ENCODE measurements at places on chromosomes 5 and 9. TPM values are rescaled to one million over a fixed set of nuclear protein-coding genes. Genes with fewer than 3 reads are reported as not detected.

GRCh38 chr9:5841771-5842573 is 9.1 kb upstream of the ERMP1 start:
- DNase-seq = peak; percentile 72

GRCh38 chr5:93428868-93429267 is 152.2 kb downstream of the NR2F1-AS1 start:
- DNase-seq = no peak

Gene DAPK1
- total RNA-seq = 35.5 TPM

DNA sequence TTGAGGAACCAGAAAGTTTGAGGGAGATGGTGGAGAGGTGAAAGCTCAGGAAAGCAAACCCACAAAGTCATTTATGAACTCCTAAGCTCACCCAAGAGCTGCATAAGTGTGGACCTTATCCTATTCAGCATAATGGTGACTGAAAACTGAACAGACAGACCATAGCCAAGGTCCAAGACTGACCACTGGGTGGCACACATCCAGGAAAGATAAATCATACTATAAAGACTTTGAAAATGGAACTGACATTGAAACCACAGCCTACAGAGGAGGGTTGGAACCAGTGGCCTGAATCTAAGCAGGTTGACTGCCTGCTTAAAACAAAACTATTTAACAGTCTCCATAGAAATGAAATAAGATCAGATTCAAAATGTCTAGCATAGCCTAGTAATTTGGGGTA is 121.0 kb upstream of the RGS7BP start:
- DNase-seq = no peak

DNA sequence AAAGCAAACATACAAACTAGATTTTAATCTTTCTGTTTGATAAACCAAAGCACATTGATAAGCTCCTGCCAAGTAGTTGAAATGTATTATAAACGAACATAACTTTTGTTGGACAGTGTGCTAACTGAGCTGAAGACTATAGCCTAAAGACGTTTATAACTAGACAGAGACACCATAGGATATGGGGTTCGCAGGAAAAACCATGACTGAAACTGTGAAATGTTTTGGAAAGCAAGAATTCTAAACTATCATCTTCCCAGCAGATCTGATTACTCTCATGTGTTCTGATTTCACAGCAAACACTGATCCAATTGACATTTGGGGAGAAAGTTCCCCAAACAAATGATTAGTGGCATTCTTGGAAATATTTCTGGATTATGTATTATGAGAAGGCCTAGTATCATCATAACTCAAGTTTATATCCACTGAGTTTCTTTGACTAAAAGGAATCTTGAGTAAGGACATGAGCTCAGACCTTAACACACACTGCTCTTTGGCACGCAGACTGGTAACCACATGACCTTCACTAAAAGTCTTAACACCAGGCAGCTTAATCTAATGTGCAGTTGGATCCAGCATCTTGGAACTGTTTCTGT is 375.2 kb downstream of the ZNF608 start:
- DNase-seq = no peak

Gene PCDHA6
- total RNA-seq = 0.05 TPM

DNA sequence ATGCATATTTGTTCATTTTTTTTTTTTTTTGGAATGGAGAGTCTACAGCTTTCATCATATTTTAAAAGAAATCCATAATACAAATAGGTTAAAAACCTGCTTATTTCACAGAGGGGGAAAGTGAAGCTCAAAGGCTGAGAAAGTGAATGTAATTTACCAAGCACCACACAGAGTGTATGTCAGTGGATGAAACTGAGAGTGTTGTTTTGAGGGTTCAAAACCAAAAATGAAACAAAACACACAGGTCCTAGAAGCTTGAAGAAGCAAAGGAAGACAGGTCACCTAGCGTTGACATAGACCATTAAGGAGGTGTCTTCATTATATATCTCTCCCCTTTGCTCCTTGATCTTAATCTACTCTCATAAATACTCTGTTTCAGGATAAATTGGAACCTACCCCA is 7.5 kb downstream of the NMUR2 start:
- no peak for DNase-seq

DNA sequence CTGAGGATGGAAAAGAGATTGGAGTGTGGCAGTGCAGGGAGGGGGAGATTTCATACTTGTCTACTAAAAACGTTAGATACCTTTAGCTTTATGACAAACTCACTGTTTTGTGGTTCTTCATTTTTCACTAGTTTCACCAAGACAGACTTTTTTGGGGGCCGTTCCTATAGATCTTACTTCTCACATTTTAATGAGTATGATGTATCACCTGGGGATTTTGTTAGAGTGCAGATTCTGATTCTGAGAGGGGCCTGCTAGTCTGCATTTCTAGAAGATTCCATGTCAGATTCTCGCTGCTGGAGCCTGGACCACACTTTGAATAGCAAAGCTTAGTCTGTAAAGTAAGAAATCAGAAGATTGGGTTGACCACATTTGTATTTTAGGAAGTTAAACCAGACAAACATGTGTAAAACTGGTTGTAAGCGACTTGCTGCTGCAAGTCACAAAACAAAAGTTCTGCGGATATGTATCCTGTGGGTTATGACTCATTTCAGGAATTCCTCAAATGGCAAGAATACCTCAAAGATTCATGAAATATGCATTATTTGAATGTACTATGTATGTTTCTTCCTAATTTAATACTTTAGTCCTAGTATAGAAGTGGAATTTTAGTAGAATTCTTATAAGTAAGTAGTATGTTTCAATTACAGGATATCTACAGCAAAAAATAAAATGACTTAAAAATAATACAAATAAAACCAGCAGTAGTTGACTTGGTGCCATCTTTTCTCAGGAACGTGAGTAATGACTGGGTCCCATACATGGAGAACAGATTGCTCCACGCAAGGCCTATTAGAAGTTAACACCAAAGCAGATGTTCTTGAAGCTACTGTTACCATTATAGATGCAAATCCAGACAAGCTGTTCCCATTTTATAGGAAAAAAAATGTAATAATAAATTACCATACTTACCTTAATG is 27.8 kb downstream of the NFIL3 start:
- DNase-seq = no peak

DNA sequence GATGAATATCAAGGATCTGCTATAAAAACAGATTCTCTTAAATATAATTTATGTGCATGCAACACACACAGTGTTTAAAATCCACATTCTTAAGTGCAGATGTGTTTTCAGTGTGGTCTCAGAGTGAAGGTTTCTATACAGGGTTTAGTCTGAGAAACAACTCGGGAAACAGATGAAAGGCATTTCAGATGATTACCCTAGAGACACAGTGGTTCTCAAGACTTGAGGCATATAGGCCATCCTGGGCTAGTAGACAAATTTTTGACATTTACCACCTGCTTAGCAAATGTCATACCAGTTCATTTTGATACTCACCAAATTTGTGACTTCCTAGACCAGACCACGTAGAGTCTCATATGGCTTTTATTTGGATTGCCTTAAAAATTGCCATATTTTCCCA is 216.5 kb downstream of the ARL15 start:
- DNase-seq = no peak

GRCh38 chr5:56330806-56331205 is 97.7 kb upstream of the ANKRD55 start:
- no peak for DNase-seq

- no peak for DNase-seq
Measured at GRCh38 chr9:136858844-136859757, 7.0 kb downstream of the MAMDC4 start.

- no peak for DNase-seq
Measured at GRCh38 chr9:87678650-87679355, 47.1 kb upstream of the CTSL start.

Gene SET
- 654 TPM for total RNA-seq

Gene LYRM7
- total RNA-seq = 8.8 TPM

DNA sequence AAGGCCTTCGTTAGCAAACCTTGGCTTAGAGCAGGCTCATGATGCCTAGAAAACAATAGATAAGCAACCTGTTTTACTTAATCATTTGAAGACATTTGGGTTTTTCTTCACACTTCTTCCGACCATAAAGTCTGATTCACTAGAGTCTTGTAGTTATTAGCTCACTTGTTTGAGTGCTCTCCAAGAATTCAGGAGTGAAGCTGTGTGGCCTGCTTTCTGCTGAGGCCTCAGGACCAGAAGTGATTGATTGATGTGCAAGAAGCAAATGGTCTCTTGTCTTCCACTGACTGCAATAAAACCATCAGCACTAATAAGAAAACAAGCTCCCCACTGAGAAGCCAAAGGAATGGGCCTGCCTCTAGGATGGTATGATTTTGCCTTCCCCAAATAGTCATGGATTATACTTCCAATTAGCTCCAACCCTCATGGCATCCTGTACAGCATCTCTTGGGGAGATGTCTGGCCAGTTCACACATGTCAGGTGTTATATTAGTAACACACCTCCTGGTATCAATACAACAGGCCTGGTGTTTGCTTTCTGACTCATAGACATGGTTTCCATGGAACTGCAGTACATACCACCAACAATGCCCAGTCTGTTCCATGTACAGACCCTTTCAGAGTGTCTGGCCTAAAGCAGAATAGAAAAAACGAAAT is 317.6 kb downstream of the CWC27 start:
- DNase-seq = no peak

Gene NUTM2G
- not detected for total RNA-seq

DNA sequence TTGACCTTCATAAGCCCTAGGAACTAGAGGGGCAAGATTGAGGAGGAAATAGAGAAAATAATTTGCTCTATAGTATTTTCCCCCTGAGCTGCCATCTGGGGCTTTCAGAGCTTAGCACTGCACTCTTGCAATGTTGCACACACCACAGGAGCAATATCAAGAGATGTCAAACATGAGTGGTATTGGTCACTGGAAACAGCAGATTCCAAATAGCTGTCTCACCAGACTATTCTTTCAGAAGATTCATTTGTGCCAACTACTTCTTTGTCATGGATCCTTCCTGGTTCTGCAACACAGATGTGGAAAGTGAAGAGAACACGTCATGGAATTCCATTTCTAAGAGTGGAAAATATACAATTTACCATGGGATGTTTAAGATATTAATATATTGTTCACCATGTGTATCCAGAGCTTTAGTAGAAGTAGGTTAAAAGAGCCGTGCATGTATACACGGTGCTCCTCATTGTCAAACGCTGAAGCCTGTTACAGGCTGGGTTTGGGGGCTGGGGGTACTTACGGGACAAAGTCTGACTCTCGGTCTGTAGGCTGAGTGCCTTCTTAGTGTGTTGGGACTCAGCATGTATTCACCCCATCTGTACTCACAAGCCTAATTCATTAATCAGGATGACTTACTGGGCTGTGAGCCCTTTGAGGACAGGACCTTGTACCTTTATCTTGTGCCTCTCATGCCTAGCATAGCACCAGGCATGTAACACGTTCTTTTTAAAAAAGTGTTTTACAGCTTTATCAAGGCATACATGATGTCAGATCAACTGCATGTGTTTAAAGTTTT is 31.4 kb upstream of the GDNF start:
- no peak for DNase-seq

DNA sequence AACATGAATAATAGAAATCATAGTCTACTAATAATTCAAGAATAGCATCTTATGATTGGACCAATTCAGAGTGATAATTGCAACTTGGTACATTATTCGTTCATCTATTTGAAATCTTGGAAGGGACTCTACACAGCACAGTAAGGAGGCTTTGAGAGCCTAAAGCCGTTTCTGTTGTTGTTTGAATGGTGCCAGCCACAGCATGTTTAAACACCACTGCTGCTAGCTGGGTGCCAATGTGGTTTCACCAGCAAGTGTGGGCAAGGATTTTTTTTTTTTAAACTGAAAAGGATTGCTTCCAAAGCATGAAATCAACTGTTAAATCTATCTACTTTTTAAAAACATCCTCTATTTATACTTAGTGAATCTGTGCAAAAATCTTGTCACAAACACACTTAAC is 253.9 kb upstream of the MAP3K1 start:
- no peak for DNase-seq

DNA sequence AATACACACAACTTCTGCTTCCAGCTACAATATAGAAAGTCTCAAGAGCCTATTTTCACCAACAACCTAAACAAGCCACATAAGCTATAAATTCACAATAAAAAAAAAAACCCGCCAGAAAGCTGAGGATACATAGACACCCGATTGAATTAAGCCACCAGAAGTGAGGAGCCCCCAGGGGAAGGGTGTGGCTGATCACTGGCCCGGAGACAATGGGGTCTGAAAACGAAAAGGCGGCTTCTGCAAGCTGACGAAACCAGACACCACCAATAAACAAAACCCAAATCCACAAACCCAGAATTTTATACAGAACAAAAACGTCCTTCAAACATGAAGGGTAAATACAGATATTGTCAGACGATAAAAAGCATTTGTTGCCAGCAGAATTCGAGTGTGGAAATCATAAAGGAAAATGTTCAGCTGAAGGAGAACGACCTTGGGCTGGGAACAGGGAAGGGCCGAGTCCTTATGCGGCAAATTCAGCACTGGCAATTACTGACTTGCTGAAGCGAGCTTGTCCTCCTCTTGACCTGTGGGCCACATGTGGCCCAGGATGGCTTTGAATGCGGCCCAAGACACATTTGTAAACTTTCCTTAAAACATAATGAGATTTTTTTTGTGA is 39.6 kb upstream of the CEP72 start:
- DNase-seq = no peak

Gene FOXD4
- total RNA-seq = 0.38 TPM

Gene NLN
- 7.5 TPM for total RNA-seq

DNA sequence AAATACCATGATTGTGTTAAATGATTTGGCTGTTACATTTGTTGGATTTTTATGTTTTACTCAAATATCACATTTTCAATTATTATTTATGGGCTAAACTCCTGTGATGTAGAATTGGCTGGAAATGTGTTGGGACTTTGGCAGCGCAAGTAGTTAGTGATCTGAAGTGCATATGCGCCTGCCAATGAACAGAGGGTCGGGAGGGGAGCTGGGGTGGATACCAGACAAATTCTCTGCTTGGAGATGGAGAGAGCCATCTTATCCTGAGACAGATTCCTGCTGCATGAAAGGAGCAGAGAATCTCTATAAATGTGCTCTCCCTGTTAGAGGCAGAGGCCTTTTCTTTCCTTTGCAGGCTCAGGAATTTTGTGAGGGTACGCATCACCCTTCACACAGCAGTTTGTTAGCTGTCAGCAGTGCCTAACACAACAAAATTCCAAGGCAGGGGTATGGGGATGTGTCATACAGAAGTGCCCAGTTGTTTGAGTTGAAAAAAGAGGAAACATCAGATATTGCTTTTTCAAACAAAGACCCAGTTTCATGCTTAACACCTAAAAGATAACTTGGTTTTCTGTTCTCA is 489.1 kb downstream of the CSNK1G3 start:
- DNase-seq = no peak

GRCh38 chr9:81669866-81670265 is 19.5 kb downstream of the TLE1 start:
- DNase-seq = no peak

Gene F2RL2
- total RNA-seq = 1.1 TPM

Measured in thymus (tissue), 14 donors.